Astrocyte (in vitro differentiated cells and primary cell): ENCODE measurements at places on chromosomes 13 and 19. TPM values are rescaled to one million over a fixed set of nuclear protein-coding genes. Genes with fewer than 3 reads are reported as not detected.

The COX7A1 gene
- 0.64 TPM in 1 of 2 replicates, not detected in the other for total RNA-seq

The CEACAM1 gene
- total RNA-seq: 1.1 and 1.7 TPM in 2 replicates

The PCSK4 gene
- 2.7 and 3.9 TPM in 2 replicates for total RNA-seq

The PSMC4 gene
- 121 and 127 TPM in 2 replicates for total RNA-seq

The MUC16 gene
- total RNA-seq: not detected in 2 replicates
